ENCODE measurements at places on chromosomes 1 and 21.

DNA sequence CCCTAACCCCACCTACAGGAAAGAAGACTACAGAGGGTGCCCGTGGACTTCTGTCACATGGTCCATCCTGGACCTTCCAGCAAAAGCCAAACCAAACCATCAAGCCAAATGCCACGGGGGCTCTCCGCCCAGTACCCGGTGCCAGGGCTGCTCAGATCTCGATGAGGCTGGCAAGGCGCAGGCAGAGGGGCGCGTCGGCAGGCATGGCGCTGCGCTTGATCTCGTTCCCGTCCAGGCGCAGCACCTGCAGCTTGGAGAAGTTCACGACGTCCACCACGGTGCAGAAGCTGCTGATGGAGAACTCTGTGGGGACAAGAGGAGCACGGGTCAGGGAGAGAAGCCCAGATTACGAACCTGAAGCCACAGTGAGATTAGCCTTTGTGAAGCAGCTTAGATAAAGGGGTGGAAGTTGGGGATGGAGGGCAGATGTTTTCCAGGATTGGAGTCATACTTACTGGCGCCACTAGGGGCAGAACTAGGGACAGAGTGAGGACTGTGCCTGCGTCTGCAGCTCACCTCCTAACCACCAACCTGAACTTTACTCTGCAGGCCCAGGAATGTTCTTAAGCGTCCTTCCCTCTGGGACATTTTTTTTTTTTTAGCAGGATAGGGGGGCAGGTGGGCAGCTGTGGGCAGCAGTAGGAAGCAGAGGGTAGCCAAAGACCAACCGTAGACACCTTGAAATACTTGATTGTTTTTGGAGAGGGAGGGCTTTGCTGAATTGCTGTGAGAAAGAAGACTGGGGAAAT lies 8.6 kb downstream of the FMOD start:
- peak; percentile 72 for DNase-seq

DNA sequence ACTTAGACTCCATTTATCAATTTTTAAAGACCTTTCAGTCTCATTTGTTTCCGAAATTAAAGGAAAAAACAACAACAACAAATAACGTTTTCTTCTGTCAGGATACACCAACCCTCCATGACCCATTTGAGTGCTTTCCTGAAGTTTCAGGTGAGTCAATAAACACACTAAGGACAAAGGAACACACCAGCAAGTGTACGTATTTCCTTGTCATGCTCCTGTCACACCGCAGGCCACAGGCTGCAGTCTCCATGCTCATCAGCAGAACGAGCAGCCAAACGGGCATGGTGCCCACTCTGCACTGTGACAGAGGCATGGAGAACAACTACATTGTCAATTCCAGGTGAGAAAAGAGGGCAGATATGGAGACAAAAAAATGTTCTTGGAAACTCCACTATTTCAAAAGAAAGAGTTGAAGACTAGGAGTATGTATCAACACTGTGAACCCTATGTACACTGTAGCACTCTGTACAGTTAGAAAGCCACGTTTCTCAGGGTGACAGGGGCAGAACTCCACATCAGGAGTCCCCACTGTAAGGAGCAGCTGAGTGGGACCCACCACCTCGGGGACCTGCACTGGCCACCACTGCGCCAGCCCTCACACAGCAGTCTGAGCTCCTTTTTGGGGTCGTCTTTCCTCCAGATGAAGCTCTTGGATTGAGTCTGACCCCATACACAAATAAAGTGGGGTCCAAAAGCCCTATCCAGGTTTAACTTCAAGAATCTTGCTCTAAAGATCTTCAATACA lies 2.6 kb downstream of the PTTG1IP start:
- DNase-seq = no peak

GRCh38 chr1:201085902-201086735 lies 26.1 kb downstream of the CACNA1S start:
- peak; percentile 57 for DNase-seq

DNA sequence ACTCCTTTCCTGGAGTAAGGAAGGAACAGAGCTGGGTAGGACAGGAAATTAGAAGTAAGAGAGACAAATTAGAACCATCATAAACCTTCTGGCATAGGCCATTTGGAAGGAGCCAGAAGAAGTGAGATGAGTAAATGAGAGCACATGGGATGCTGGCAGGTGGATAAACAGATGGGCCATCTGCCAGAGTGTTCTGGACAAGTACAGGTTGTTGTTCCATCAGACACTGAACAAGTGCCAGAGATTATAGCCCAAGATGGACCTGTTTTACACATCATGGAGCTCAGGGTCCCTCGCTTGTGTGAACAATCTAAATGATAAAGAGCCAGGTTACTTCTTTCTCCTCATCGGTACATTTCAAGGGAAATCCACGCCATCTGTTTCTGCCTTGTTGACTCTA lies 200.3 kb downstream of the HHIPL2 start:
- DNase-seq = no peak

DNA sequence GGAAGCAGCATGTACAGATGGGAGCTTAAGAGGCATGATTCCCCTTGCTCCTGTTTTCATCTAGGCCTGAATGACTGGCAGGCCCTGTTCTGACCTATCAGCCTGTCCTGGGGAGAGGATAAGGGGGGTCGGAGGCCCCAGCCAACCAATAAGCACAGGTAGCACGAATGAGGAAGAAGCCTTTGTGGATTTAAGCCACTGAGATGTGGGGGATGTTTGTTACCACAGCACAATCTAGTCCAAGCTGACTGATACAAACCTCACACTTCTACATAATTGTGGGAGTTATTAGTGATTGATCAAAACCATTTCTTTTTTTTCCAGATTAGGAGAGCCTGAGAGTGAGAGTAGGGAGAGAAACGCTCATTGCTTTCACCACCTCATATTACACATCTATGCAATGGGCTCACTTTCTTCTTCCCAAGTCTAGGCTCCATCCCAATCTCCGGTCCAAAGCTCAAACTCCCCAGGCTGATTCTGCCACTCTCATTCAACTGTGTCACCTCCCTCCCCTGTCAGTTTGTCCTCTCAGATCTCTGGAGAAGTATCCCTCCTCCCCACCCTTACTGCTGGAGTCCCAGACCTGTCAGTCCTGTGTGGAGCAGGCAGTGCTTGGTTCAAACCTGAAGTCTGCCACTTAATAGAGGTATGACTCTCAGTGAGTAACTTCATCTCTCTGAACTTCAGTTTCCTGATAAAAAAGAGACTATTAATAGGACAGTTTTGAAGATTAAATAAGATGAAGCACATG lies 220.5 kb downstream of the PTPRU start:
- peak; percentile 5 for DNase-seq

DNA sequence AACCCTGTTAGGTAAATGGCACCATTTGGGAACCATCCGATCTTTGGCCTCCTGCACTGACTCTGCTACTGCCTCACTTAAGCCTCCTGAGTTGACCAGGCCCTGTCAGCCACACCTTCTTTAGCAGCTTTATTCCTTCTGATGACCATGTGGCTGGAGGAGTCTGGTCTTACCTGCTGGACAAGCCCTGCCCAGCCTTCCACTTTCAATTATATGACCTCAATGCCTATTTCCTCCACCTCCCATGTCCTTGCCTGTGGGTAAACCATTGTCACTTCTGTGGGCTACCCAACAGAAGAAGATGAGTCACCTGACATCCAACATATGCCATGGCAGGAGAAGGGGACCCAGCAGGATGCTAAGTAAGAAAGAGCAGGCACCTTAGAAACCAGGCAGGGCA lies 393.8 kb downstream of the NTNG1 start:
- DNase-seq = no peak

- DNase-seq = no peak
Observed at GRCh38 chr1:220330265-220330664, 58.0 kb upstream of the RAB3GAP2 start.

Data from head of caudate nucleus (tissue), 42 donors.